ENCODE measurements at places on chromosomes 1 and 21.

DNA sequence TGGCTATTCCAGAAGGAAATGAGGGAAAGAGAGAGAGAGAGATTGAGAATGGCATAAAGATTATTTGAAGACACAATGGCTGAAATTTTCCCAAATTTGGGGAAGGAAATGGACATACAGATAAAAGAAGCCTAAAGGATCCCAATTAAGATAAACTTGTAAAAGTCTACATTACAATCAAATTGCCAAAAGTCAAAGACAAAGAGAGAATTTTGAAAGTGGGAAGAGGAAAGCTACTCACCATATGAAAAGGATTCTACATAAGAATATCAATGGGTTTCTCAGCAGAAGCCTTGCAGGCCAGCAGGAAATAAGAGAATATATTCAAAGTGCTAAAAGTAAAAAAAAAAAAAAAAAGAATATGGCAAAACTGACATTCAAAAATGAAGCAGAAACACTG lies 233.0 kb upstream of the NFIA start:
- no peak for DNase-seq

GRCh38 chr1:173149887-173150286 lies 57.2 kb downstream of the TNFSF4 start:
- no peak for DNase-seq

- DNase-seq: no peak
Observed at GRCh38 chr1:23422941-23423340, 1.6 kb downstream of the TCEA3 start.

DNA sequence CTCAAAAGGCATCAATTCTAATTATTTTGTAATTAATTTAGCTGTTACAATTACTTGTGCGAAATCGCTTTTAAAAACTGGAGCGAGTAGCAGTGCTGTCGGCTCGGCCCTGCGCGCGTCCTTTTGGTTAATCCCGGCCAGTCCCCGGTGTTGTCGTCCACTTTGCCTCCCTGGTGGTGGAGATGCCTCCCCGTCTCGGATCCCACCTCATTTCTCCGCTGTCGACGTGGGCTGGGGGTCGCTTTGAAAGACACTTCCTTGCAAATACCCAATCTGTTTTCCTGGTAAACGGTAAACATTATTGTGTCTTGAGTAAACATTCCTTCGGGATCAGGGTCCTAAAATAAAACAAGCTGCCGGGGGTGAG lies 3.7 kb downstream of the FOXD3 start:
- peak; percentile 77 for DNase-seq

GRCh38 chr21:18138507-18138906 lies 106.1 kb upstream of the CHODL start:
- no peak for DNase-seq

DNA sequence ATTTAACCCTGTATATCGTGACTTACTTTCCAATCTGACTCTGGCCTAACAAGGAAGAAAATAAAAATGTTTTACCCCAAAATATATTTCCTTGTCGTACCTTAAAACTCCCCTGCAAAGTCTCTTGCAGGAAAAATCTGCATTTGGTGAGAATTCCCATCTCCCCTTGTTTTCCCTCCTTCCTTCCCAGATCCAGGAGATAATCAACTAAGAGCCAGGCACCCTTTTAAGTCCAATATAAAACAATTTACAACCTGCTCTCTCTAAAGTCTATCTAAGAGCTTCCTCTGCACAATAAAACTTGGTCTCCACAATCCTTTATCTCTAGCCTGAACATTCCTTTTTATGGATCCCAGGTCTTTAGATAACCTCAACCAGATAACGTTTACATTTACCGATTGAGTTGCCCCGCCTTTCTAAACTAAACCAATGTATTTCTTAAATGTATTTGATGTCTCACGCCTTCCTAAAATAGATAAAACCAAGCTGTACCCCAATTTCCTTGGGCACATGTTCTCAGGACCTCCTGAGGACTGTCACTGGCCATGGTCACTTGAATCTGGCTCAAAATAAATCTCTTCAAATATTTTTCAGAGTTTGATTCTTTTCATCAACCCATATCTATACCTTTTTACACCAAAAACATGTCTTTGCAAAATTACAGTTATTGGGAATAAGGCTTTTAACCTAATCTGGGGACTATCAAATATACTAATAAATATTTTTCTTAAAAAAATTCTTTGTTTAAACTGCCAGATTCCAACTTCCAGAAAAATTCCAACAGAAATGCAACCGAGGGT lies 993 bp downstream of the DDX59 start:
- DNase-seq: no peak

- DNase-seq: peak; percentile 20
Observed at GRCh38 chr1:45002650-45003645, 8.2 kb downstream of the HECTD3 start.

DNA sequence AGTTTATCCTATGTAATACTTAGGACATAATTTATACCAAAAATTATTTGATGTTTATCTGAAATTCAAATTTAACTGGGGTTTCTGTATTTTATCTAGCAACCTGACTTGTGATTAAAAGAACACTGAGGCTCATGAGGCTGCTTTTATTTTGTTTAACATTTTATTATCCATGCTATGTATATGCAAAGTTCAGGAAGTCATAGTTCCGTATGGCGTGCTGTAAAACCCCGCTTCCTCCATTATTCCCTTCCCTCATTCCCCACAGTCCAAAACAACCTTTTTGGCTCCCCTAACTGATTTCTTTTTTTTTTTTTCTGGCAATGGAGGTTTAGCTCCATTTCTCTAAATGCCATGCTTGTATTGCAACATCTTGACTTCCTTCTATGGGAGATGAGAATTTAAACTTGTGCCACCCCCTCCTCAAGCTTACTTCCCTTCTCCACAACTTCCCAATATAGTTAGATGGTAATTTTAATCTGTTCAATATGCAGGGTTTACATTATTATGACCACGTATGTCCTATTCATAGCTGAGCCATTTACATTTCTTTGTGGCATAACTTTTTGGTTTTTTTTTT lies 138.0 kb upstream of the DNAH14 start:
- no peak for DNase-seq

All from H7 (cell line).